Activated T-helper 1 cell treated with anti-CD3 and anti-CD28 coated beads, Interleukin-2, amount 50 U/mL, for 16 hours (primary cell): ENCODE measurements at places on chromosomes 12 and 14.

GRCh38 chr12:107990325-107990724 lies 138.8 kb upstream of the WSCD2 start:
- DNase-seq: no peak

GRCh38 chr12:29043069-29043468 lies 106.0 kb upstream of the FAR2 start:
- DNase-seq: no peak

DNA sequence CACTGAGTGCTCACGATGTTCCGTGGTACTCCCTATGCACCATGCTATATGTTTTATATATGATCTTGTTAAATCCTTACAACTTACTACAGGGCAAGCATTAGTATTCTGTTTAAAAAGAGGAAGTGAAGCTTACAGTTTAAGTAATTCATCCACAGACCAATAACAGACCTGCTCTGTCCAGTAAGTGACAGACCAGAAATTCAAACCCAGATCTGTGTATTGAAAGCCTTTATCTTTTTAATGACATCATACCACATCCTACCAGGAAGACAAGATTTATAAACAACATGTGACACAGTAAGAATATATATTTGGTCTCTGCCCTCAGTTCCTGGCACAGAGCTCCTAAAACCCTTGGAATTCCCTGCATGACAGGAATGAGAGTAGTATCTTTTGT lies 206.5 kb downstream of the STXBP6 start:
- no peak for DNase-seq

- no peak for DNase-seq
Observed at GRCh38 chr12:62712681-62713573, 222.0 kb downstream of the PPM1H start.
